SJSA1 (cell line): ENCODE measurements at places on chromosomes 6 and 20. TPM values are rescaled to one million over a fixed set of nuclear protein-coding genes. Genes with fewer than 3 reads are reported as not detected.
A peak's percentile ranks its signal among the peaks of the same experiment; 100 is the strongest.

DNA sequence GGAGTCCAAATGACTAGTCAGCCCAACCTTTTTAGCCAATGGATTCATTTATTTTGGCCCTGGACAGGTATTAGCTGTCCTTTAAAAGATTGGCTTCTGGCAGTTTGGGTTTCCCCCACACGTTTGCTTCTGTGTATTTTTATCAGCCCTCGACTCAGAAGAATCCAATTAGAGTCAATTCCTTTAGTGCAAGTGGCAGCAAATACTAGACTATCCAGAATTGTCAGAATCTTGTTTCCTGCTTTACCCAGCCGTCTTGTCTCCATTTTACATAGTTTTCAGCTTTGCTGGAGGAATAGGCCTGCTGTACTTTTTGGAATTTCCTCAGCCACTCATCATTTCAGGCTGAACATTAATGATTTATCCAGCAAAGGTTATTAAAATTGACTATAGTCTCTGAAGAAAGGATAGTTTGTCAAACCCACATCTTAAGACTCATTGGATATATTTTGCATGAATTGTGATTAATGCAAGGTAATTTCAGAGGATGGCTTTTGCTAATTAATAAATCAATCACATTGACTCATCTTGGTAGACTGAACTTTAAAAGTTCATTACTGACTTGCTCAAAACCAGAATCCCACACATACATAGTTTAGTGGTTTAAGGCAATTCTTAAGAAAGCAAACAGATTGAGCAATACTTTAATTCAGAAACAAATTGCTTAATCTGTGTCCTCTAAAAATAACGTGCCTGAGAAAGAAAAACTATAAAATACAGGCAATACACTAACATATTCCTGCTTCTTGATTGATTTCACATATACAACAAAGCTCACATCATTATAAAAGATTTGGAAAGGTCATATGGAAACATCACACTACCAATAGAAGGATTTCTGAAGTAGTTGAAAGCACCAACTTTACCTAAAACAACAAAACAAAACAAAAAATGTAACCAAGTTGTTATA, 62.9 kb upstream of the ZNF217 start:
- no peaks in the 10 kb centered on the region for H3K36me3 ChIP-seq
- H3K4me3 ChIP-seq, result no peak overlapping the region
- peaks cover 22% of the 10 kb centered on the region for H3K4me1 ChIP-seq
- H3K27ac ChIP-seq, result no peak overlapping the region
- H3K27me3 ChIP-seq, result no peaks in the 10 kb centered on the region
- DNase-seq, result no peak

GRCh38 chr6:13836170-13836569, 21.8 kb upstream of the MCUR1 start:
- H3K4me1 ChIP-seq, result no peaks in the 10 kb centered on the region
- no peak overlapping the region for H3K4me3 ChIP-seq
- DNase-seq, result no peak
- no peak overlapping the region for H3K27ac ChIP-seq

GRCh38 chr6:51913265-51913664, 174.1 kb downstream of the PKHD1 start:
- no peaks in the 10 kb centered on the region for H3K4me1 ChIP-seq
- no peaks in the 10 kb centered on the region for H3K36me3 ChIP-seq
- no peak overlapping the region for H3K27ac ChIP-seq
- 0 out of 2 replicates have a peak, but pooled peaks cover 2% of the 10 kb centered on the region for H3K27me3 ChIP-seq
- no peak overlapping the region for H3K4me3 ChIP-seq

- peaks cover 13% of the 10 kb centered on the region for H3K36me3 ChIP-seq
- no peaks in the 10 kb centered on the region for H3K27me3 ChIP-seq
- DNase-seq, result peak; percentile 48
Measured at GRCh38 chr6:36676141-36677058, 2.1 kb upstream of the CDKN1A start.

DNA sequence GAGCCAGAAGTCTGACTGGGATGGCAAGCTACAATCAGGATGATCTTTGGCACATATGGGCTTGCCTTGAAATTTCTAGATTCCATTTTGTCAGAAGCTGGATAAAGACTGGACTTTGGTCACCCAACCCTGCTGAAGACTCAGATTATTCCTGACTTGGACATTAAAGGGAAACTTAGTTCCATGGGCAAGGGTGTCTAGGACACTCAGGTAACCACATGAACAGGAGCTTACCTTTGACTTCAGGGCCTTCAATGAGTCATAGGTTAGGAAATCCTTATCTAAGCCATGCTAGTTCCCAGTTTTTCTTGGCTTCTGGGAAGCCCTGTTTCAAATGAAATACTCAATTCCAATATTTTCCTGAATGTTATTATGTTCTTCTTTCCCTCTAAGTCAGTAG, 28.5 kb upstream of the IFNGR1 start:
- no peaks in the 10 kb centered on the region for H3K36me3 ChIP-seq
- no peaks in the 10 kb centered on the region for H3K4me1 ChIP-seq
- no peak overlapping the region for H3K4me3 ChIP-seq

- no peaks in the 10 kb centered on the region for H3K36me3 ChIP-seq
- no peak for DNase-seq
- H3K4me3 ChIP-seq, result no peak overlapping the region
- H3K27ac ChIP-seq, result no peak overlapping the region
- H3K27me3 ChIP-seq, result no peaks in the 10 kb centered on the region; the same call in 1 of the 2 replicates
- no peaks in the 10 kb centered on the region for H3K4me1 ChIP-seq
Measured at GRCh38 chr6:46808806-46809205, 15.6 kb downstream of the MEP1A start.

- no peaks in the 10 kb centered on the region for H3K27me3 ChIP-seq
- no peak for DNase-seq
- no peak overlapping the region for H3K4me3 ChIP-seq
- H3K36me3 ChIP-seq, result no peaks in the 10 kb centered on the region
- H3K27ac ChIP-seq, result peak overlapping the region; percentile 98
- peaks cover 25% of the 10 kb centered on the region for H3K4me1 ChIP-seq
Measured at GRCh38 chr6:90368001-90368400, 71.4 kb upstream of the BACH2 start.

DNA sequence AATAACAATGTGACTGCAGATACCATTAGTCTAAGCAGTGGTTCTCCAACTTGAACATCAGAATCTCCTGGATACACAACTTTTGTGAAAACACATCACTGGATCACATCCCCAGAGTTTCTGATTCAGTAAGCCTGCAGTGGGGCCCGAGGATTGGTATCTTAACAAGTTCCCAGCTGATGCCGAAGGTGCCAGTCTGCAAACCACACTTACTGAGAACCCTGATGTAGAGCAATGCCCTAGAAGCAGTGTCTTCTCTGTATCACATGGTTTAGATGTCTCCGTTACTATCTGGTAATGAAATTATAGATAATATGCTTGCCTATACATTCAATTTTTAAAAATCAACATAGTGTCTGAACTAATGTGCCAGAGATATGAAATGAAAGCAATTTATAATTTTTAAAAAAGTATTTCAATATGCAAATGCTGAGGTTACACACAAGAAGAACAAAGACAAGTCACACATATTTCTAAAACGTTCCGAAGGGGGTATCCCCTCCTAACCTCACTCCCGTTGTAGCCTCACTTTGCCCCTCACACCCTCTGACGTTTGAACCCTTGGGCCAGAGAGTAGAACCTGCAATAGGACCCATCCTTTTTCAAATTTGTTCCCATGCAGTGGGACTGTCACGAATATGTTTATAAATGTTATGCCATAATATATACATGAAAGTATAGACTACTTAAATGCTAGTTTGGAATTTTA, 115.4 kb upstream of the SAMD5 start:
- H3K27ac ChIP-seq, result no peak overlapping the region
- no peaks in the 10 kb centered on the region for H3K4me1 ChIP-seq
- H3K36me3 ChIP-seq, result no peaks in the 10 kb centered on the region
- no peaks in the 10 kb centered on the region; the same call in 1 of the 2 replicates for H3K27me3 ChIP-seq

DNA sequence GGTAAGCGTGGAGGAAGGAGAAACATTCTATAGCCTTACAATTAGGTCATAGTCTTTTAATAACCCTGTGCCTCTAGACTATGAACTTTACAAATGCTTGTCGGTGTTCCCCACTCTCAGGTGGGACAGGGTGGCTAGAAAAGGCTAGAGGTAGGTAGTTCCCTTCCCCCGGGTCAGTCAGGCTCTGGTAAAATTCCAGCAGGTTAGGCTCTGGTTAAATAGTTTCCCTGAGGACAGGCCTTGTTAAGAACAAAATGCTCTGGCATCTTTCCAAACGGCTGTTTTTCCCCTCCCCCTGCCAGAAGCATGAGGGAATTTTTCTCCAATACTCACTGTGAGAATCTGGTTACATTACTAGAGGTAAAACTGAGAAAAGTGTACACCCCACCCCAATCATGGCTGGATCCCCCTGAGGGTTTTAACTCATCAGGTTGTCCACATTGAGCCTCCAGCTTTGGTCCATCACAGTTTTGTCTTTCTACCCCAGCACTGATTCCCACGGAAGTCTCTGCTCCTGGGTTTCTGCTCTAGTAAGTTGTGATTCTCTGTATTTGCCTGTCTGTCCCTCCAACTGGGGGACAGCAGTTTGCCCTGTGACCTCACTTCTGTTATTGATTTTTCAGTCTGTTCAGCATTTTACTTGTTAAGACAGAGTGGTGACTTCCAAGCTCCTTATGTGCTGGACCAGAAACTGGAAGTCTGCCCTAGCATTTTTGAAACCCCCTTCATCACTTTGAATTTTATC, 84.7 kb upstream of the ADGRF1 start:
- H3K27me3 ChIP-seq, result no peaks in the 10 kb centered on the region
- no peak overlapping the region for H3K4me3 ChIP-seq

DNA sequence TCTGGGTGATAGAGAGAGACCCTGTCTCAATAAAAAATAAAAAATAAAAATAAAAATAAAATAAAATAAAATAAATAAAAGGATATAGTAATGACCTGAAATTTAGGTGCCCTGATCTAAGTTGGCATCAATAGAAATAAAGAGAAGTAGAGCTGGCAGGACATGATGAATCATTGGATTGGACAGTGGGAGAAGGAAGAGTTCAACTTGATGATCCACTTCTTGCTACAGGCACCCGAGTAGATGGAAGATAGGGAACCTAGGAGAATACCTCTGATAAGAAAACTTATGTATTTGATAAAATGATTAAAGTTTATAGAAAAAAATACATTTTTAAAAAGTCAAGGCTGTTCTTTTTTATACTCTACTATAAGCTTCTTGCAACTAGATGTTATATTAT, 79.0 kb downstream of the ADTRP start:
- no peak for DNase-seq
- H3K27ac ChIP-seq, result no peak overlapping the region
- 0 out of 2 replicates have a peak, but pooled peaks cover 4% of the 10 kb centered on the region for H3K36me3 ChIP-seq

DNA sequence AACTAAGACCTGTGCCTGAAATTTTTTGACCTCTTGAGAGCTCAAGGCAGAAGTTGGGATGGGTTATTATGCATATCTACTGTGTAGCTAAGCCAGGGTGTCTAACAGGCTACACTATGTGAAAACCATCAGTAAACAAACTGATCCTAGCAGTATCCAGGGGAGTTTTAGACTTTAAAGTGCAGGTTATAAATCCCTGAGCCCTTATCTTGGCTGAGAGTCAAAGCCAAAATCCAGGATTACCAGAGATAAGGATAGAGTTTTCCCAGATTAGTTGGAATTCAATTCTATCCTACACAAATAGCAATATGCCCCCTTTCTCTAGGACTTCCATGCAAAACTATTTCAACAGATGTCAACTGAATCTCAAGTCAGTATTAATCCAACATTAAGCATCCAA, 1229.7 kb downstream of the GRIK2 start:
- no peaks in the 10 kb centered on the region for H3K27me3 ChIP-seq
- H3K27ac ChIP-seq, result no peak overlapping the region
- no peaks in the 10 kb centered on the region for H3K36me3 ChIP-seq
- no peak for DNase-seq
- no peaks in the 10 kb centered on the region for H3K4me1 ChIP-seq

GRCh38 chr6:113594726-113595125, 262.4 kb upstream of the MARCKS start:
- no peak for DNase-seq
- no peaks in the 10 kb centered on the region for H3K36me3 ChIP-seq
- H3K27ac ChIP-seq, result no peak overlapping the region
- no peaks in the 10 kb centered on the region for H3K27me3 ChIP-seq

DNA sequence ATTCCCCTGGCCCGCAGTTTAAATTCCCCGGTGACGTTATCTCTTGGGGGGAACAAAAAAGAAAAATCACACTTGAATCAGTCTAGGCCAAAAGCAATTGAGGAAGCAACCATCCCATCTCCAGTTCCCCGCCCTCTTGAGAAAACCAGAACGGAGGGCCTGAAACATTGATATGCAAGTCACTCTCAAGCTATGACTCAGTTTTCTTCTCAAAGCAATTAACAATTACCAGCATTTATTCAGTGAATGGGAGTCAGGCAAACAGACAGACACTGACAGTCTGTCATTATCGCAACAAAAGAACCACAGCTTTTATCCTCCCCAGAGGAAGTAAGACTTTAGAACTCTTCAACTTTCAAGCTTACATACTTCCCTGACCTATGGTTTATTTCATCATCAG, 100.9 kb downstream of the OPRM1 start:
- no peak for DNase-seq
- no peaks in the 10 kb centered on the region for H3K4me1 ChIP-seq
- H3K4me3 ChIP-seq, result no peak overlapping the region
- H3K27ac ChIP-seq, result no peak overlapping the region
- peaks cover 5% of the 10 kb centered on the region; the same call in 1 of the 2 replicates for H3K27me3 ChIP-seq

- H3K27ac ChIP-seq, result no peak overlapping the region
- H3K4me3 ChIP-seq, result no peak overlapping the region
- no peaks in the 10 kb centered on the region for H3K4me1 ChIP-seq
- no peaks in the 10 kb centered on the region for H3K36me3 ChIP-seq
- no peak for DNase-seq
Measured at GRCh38 chr20:17418737-17419136, 112.4 kb downstream of the BFSP1 start.

GRCh38 chr20:37230200-37230599, 31.4 kb downstream of the GHRH start:
- H3K4me1 ChIP-seq, result no peaks in the 10 kb centered on the region
- DNase-seq, result no peak
- H3K27me3 ChIP-seq, result no peaks in the 10 kb centered on the region
- H3K36me3 ChIP-seq, result peaks cover 99% of the 10 kb centered on the region
- no peak overlapping the region for H3K4me3 ChIP-seq

- no peak overlapping the region for H3K27ac ChIP-seq
- H3K36me3 ChIP-seq, result no peaks in the 10 kb centered on the region
- DNase-seq, result no peak
- H3K27me3 ChIP-seq, result no peaks in the 10 kb centered on the region
- no peak overlapping the region for H3K4me3 ChIP-seq
- H3K4me1 ChIP-seq, result peaks cover 5% of the 10 kb centered on the region
Measured at GRCh38 chr6:25296217-25296905, 17.2 kb downstream of the CARMIL1 start.

DNA sequence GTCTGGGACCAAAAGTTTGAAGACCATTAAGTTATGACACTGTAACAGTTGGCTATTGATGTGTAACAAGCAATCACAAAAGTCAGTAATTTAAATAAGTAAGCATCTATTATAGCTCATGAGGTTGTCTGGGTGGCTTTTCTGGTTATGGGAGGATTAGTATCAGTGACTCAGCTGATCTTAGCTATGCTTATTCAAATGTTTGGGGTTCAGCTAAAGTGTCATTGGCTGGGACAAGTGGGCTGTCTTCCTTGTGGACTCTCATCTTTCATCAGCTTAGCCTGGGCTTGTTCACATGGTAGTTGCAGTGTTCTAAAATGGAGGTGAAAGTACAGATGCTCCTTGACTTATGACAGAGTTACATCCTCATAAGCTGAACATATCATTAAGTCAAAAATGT, 74.6 kb upstream of the LAMP5 start:
- H3K4me1 ChIP-seq, result no peaks in the 10 kb centered on the region
- no peak overlapping the region for H3K4me3 ChIP-seq
- no peaks in the 10 kb centered on the region for H3K27me3 ChIP-seq
- DNase-seq, result no peak

Gene PAQR8
- 5.8 and 10.0 TPM in 2 replicates for total RNA-seq

Gene ULBP1
- total RNA-seq, result 0.03 TPM in 1 of 2 replicates, not detected in the other

Gene EYA2
- 0.08 TPM in 1 of 2 replicates, not detected in the other for total RNA-seq

Gene ADISSP
- 31.9 and 40.0 TPM in 2 replicates for total RNA-seq

Gene YTHDF1
- 23.7 and 30.2 TPM in 2 replicates for total RNA-seq

Gene ANKRD66
- not detected in 2 replicates for total RNA-seq

Gene KCNG1
- total RNA-seq, result 17.7 and 31.0 TPM in 2 replicates

Gene FAM162B
- total RNA-seq, result not detected in 2 replicates
